ENCODE measurements at places on chromosomes 4 and X.

GRCh38 chr4:70544279-70544868 is 26.0 kb downstream of the AMTN start:
- no peak for DNase-seq

GRCh38 chr4:60089546-60090273 is 1110.4 kb upstream of the ADGRL3 start:
- DNase-seq, result no peak

DNA sequence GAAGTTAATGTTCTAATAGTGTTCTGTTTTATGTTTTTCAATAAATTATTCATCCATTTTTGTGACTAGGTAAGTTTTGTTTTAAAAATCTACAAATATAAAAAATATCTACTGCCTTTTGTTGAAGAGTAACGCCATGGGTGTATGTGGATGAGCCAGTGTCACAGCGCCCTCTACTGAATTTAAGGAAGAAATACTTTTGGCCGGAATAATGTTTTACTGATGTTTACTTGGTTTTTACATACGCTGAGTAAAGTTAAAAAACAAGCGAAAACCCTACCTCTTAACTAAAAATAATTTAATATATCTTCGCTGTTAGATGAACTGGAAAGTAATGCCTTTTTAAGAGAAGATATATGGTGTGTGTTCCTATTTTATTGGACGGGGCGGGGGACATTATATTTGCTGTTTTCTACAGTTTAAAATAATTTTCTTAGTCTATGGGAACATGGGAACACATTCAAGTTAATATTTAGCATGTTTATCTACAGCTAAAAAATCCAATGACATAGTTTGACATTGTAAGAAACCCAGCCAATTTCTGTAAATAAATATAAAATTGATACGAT is 86.1 kb downstream of the CPE start:
- DNase-seq, result no peak

DNA sequence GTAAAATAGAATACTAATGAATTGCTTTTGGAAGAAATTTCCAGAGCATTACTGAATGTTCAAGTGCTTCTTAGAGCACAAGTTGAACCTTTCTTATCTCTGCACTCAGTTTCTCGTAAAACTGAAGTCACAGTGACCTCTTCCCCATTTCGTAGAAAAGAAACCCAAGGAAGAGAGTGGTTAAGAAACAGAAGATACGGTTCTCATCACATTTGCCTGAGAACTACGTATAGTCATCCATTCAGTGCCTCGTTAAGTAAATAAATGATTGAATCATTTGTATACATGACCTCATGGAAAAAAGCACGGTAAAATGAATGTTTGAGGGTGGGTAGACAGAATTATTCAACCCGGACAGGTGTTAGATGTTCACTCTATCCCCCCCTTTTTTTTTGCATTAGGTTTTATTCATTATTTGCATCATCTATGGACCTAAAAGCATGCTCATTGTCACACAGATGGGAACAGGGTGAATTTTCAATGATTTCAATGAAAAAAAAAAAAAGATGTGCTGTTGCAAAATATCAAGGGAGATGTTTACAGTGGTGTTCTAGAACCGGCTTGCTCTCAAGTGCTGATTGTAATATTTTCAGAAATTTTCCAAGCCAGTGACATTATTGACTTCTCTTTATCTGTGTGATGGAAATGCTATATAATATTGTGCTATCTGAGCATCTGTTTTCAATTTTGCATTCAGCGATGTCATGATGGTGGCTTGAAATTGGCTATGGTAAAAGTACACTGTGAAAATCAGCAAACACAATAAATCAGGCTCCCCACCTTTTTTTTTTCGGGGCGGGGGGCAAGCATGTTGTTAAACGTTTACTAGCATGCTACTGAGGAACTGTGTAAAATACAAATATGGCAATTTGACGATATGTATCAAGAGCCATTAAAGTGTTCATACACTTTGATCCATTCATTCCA is 4.3 kb downstream of the RHOH start:
- DNase-seq, result no peak

DNA sequence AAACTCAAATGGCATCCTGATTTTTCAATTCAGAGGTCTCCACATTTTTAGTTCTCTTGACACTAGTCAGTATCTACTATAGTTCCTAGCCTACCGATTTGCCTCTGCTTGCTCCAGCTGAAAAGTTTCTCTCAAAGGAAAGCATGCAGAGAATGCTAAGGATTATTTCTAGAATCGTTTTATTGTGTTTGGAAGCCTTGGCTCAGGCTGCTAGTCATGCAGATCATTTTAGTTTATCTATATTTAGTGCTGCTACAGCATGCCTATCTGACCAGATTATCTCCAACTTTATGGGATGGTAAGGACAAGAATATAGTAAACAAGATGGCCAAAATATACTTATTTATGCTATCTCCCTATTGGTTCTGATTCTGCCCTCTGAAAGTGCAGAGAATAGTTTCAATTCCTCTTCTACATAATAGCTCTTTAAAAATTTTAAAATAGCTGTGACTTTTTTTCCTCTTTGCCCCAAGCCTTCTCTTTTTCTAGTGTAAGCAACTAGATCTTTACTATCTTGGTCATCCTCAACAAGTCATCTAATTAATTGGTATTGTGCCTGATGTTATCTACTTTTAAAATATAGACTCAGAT is 15.7 kb upstream of the DRP2 start:
- DNase-seq, result no peak

DNA sequence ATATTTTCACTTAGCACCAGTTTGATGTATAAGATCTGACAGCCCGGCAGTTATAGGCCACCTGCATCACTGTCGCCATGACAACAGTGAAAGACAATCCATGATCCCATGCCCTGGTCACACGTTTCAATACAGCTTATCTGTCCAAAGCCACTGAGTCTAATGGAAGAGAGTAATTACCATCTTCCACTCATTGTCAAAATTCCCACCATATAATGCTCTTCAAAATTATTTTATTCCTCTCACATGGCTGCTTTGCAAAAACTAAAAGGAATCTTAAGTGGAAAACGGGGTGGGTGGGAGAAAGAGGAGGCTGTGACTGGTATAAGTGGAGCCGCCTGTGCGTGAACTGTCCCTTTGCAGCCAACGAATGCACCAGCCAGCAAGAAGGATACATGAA is 44.2 kb downstream of the MAML3 start:
- DNase-seq, result no peak

GRCh38 chr4:186118582-186118981 is 14.1 kb downstream of the FAM149A start:
- DNase-seq, result no peak

- DNase-seq, result no peak
Measured at GRCh38 chrX:130878350-130879341, 24.4 kb downstream of the ENOX2 start.

- no peak for DNase-seq
Measured at GRCh38 chr4:141610365-141610764, 26.0 kb upstream of the IL15 start.

DNA sequence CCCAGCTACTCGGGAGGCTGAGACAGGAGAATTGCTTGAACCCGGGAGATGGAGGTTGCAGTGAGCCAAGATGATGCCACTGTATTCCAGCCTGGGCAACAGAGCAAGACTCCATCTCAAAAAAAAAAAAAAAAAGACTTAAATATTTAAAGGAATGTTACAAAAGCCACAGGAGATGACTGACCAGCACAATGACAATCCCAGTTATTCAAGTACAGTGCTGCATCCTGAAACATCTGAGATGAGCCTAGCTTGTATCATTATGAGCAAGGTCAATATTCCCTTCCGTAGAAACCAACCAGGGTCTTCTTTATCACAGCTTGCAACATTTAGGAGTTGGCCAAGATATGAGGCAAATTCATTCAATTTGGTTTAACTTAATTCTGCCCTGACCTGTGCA is 38.6 kb downstream of the LNX1 start:
- no peak for DNase-seq

- no peak for DNase-seq
Measured at GRCh38 chr4:152289941-152290340, 246.0 kb downstream of the FBXW7 start.

DNA sequence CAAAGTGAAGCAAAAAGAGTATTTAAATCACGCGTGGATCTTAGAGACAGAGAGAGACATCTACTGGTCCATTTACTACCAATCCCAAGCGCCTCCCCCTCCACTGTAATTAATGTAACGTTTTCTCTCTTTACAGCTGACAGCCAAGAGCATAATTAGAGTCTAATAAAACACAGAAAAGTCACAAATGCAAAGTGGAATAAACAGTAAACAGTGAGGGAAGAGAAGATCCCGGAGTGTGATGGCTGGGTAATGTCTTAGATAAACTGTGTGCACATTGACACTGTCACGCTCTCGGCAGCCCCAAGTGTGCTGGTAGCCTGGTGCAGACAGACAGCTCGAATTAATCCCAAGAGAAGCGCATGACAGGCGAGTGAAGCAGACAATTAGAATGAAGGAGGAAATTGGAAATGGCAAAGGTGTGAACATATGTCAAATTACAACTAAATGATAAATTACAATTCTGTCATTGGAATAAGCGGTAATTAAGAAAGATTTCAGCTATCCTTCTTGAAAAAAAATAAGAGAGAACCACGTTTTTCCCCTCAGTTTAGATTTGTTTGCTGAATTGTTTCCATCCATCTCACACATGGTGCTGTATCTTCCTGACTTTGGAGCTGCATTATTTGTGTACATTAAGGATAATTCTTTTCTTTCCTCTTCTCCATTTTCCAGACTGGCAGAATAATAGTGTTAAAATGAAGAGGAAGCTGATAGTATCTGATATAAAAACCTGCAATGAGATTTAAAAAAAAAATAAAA is 100.1 kb downstream of the CXXC4 start:
- DNase-seq, result no peak

DNA sequence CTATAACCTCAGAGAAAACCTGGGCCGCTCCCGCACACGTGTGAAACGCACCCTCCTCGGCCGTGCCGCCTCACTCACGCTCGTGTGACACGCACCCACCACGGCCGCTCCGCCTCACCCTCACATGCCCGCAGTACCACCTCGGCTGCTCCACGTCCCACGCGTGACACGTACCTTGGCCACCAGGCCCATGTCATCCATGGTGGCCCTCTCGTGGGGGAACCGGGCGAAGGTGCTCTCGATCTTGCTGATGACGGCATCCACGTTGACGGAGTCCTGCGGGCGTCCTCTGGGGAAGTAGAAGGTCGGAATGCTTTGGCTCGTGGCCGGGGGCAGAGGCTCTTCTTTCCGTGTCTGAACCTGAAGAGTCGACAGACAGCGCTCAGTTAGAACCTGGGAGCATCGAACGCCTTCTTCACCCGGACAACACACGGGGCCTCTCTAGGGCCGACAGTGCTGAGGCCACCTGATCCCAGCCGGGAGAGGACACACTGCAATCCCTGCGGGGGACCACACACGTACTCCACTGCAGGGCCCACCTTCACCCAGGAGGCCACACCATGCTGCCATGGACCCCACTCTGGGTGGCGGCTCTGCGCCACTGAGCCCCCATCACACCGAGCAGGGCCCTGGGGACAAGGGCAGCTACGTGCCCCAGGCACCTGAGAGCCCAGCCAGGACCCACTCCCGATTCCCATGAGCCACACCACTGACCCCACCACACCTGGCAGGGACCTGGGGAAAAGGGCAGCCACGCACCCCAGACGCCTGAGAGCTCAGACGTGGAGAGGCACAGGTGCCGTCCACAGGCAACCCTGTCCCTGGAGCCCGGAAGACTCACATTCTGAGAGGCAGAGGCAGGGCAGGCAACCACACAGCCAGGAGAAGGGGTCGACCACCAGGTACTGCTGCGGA is 25.2 kb downstream of the PPP2R3B start:
- DNase-seq, result no peak

- no peak for DNase-seq
Measured at GRCh38 chrX:1416965-1417760, 25.2 kb upstream of the SLC25A6 start.

DNA sequence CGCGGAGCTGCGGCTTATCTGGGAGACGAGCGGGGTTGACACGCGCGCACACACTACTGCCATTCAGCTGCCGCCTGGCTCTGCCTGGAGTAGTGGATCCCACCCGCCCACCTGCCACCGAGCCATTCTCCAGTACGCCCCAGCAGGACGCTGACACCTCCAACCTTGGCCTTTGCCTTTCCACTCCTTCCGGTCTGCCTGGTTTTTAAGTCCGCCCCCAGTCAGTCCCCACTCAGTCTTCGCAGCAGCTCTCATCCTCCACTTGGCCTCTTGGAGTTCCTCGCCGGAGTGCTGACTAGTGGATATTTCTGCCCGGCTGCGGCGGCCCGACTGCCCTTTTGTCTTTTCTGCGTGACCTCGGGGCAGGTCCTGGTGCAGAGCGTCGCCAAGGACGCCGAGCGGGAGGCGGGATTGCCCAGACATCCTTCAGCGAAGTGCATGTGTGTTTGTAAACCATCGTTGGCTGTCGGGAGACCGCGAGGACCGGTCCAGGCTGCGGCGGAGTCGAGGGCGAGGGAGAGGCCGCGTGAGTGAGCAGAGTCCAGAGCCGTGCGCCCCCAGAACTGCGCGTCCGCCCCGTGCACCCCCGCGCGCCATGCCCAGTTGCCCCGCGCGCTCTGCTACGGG is 1.1 kb downstream of the SLIT2 start:
- DNase-seq, result peak; percentile 3

GRCh38 chrX:126489116-126489695 is 63.4 kb downstream of the DCAF12L1 start:
- DNase-seq, result no peak

DNA sequence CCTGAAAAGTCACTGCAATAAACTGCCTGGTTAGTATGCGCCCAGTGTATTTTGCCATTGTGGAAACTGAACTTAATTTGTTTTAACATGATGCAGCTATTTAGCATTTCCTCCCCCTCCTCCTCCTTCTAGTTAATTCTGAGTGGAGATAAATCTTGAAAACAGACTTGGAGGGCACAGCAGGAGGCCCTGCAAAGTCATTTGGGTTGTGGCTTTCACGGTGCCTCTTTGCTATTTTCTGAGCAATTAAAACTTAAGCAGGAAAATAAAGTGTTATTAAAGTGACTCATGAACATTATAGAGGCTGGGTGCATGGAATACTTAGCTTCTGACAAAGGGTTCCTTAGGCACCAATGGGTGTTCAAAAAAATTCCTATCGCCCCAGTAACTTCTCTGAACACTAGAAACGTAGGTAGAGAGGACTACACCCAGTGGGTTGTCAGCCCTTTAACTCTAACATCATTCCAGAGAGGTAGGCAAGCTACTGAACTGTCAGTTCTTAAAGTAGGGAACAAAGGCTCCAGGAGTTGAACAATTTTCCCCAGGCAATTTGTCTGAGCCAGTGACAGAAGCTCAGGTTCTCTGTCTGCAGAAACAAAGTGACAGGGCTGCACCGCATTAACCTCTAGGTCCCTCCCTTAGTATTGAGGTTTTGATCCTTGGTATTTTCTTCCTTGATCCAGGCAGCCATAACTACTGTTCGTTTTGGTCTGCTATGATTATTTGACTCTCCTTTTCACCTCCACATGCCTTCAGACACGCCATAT is 158.3 kb upstream of the KIT start:
- DNase-seq, result no peak

GRCh38 chr4:85955620-85956292 is 404.1 kb downstream of the MAPK10 start:
- DNase-seq, result no peak

- no peak for DNase-seq
Measured at GRCh38 chr4:118326585-118326984, 26.2 kb downstream of the PRSS12 start.

GRCh38 chr4:44983083-44983482 is 256.7 kb upstream of the GNPDA2 start:
- no peak for DNase-seq
